ENCODE measurements at places on chromosomes 16 and 17.
A peak's percentile ranks its signal among the peaks of the same experiment; 100 is the strongest.

- peaks cover 35% of the 10 kb centered on the region for H3K36me3 ChIP-seq
- no peak for DNase-seq
- no peaks in the 10 kb centered on the region for H3K4me1 ChIP-seq
- H3K27ac ChIP-seq, result no peak overlapping the region
Observed at GRCh38 chr16:71648921-71649320, 22.9 kb downstream of the MARVELD3 start.

DNA sequence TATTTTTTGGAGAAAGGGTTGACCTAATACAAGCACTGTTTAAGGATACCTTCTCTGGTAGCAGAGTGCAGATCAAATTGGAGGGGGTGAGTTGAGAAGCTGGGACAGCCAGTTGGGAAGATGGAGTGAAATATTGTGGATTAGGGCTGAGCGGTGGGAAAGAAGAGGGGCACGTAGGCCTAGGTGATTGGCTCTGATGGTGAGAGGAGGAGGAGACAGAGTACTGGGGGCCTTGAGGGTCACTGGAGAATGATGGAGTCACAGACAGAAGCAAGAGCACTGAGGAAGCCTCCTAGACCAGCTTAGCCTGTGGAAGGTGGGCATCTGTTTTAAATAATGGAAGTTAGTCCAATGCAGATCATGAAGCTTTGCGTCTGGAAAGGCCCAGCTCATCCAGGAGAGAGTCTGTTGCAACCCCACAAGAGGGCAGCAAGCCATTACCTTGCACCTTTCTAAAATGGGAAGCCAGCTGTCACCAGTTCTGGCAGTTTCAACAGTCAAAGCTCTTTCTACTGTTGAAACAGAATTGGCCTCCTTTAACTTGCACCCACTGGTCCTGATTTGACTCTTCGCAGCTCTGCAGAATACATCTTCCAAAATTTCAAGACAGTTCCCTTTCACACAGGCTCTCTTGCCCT lies 11.8 kb downstream of the SLC9A5 start:
- DNase-seq, result peak; percentile 72
- H3K27me3 ChIP-seq, result no peaks in the 10 kb centered on the region
- H3K4me1 ChIP-seq, result peaks cover 2% of the 10 kb centered on the region

GRCh38 chr16:55088098-55088497 lies 157.4 kb downstream of the IRX5 start:
- DNase-seq, result no peak
- no peak overlapping the region for H3K4me3 ChIP-seq
- H3K27ac ChIP-seq, result no peak overlapping the region
- no peaks in the 10 kb centered on the region for H3K4me1 ChIP-seq
- no peaks in the 10 kb centered on the region for H3K27me3 ChIP-seq

- H3K4me3 ChIP-seq, result no peak overlapping the region
- H3K27me3 ChIP-seq, result no peaks in the 10 kb centered on the region
- no peak overlapping the region for H3K27ac ChIP-seq
- H3K36me3 ChIP-seq, result no peaks in the 10 kb centered on the region
- DNase-seq, result no peak
- H3K4me1 ChIP-seq, result peaks cover 6% of the 10 kb centered on the region
Observed at GRCh38 chr16:83935005-83935857, 17.8 kb upstream of the OSGIN1 start.

- no peak overlapping the region for H3K4me3 ChIP-seq
- peak; percentile 62 for DNase-seq
- H3K36me3 ChIP-seq, result no peaks in the 10 kb centered on the region
- no peak overlapping the region for H3K27ac ChIP-seq
- peaks cover 20% of the 10 kb centered on the region for H3K27me3 ChIP-seq
Observed at GRCh38 chr17:28252436-28252835, 66.6 kb upstream of the TMEM97 start.

DNA sequence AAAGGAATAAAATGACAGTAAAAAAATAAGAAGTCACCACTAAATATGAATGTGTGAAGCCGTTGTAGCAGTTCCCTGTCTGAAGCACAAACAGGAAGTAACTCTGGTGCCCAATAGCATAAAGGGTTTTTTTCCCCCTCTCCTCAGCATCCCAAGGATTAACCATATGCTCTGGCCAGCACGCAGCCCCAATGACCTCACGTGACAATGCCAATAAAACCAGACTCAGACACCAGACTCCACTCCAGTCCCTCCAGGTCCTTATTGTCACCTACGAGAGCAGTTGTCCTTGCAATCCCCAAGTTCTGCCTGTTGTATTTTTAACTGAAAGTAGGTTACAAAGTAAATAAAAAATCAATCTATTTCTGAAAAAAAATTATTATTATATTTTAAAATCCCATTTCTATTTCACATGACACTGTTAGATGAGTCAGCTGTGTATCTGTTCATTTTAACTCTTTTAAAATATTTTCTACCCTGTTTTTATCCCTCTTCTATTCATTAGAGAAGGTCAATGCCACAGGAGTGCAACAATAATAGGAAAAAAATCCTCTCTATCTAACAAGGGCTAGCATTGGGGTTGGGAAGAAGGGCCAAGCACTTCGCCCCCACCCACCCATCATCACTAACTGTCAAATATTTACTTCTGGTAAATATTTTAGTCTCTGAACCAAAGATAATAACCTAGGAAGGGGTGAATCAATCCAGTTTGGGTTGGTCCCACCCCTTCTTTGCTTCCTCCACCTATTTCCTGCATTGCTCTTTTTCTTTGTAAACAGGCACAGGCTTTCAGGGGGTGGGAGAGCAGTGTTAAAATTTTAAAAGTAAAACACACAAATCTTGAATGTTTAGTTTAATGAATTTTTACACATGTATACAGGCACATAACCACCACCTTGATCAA lies 6.6 kb downstream of the PRAC1 start:
- no peaks in the 10 kb centered on the region for H3K36me3 ChIP-seq
- peaks cover 71% of the 10 kb centered on the region for H3K27me3 ChIP-seq
- no peak overlapping the region for H3K27ac ChIP-seq
- H3K4me3 ChIP-seq, result no peak overlapping the region

- no peak overlapping the region for H3K4me3 ChIP-seq
- H3K36me3 ChIP-seq, result peaks cover 8% of the 10 kb centered on the region
Observed at GRCh38 chr17:79048826-79049755, 25.1 kb downstream of the C1QTNF1 start.

DNA sequence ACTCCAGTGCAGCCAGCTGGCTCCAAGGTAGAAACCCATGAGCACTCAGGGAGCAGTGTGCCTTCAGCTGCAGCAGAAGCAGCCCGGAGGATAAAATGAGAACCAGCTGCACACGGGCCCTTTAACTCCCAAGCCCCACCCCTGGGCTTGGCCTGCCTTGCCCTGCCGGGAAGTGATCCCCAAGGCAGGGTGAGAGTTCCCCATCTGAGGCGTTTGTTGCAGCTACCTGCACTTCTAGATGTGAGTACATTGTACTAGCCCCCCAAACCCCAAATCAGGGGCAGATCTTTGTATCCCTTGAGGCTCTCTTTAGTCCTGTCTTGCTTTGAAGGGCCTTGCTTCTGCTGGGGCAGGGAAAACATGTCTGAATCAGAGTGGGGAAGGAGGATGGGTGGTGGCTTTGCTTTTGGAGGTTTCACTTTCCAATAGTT lies at the start of gene MVP:
MVP (plus strand) TSS at position 192 of the 431 bp plus-strand sequence. CDS start 10,088 bp downstream, outside the sequence.
- H3K27me3 ChIP-seq, result no peaks in the 10 kb centered on the region
- H3K4me3 ChIP-seq, result peak within 1 kb of the TSS; percentile 85
- H3K4me1 ChIP-seq, result peaks cover 22% of the 10 kb centered on the region
- DNase-seq, result peak; percentile 57
- peaks cover 6% of the 10 kb centered on the region for H3K36me3 ChIP-seq

All from IMR-90 (cell line).